ENCODE measurements at places on chromosomes 1 and 21.

- DNase-seq, result no peak
These were observed 137.9 kb downstream of the ZSCAN20 start for GRCh38 chr1:33610391-33610790.

DNA sequence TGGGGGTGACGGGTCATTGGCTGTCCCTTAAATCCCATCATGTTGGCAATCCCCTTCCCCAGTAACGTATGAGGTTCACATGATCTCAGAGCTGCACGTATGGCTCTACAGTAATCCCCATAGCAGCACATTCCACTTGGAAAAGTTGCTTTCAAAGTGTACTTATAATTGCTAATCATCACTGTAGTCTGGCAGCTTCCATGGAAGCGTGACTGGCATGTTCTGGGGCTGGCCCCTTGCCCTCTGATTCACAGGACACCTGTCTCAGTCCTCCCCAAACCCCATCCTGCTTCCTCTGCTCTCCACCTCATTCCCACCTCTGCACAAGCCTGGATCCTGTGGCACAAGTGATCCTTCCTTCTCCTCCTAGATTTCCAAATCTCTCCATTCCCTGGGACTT lies 102.2 kb downstream of the TSEN15 start:
- DNase-seq, result no peak

GRCh38 chr1:27590917-27591508 lies 12.9 kb downstream of the AHDC1 start:
- DNase-seq, result peak; percentile 70

DNA sequence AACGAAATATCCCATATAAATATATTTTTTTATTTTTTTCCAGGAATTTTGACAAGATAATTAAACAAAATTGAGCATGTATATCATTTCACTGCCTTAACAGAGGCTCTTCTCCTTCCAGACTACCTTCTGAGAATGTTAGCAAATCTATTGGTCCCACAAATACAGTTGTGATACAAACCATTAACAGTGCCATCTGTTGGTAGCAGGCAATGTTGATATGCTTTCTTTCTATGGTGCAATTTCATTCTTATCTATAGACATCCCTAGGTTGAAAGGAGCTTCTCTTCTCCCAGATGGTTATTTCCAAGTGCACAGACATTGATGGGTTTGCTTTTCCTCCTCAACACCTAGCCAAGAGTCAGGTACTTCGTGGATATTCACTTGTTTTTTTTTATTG lies 303.6 kb downstream of the USH2A start:
- peak; percentile 9 for DNase-seq

DNA sequence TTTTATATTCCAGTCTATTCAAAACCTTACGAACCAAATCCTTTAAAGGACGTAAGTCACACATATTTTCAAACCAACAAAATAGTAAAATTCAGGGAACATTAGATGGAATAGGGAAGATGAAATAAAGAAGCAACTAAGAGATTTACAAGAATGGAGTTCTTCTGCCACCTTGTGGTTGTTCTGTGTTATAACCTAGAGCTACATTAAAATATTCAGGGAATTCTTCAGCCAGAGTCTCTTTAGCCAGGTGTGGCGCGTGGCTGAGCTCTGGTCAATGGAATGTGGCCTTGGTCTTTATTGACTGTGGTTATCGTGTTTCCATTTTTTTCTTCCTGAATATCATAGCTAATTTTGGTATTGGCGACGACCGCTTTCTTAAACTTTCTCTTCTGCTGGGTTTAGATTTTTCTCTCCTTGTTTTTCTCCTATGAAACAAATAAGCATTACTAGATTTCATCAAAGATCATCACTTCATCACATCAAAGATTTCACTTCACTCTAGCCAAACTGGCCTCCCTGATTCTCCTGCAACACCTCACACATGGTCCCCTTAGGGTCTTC lies 221.3 kb downstream of the MRPL39 start:
- peak; percentile 19 for DNase-seq

GRCh38 chr1:220681220-220681880 lies 8.8 kb upstream of the C1orf115 start:
- no peak for DNase-seq
